ENCODE measurements at places on chromosomes 1 and 21.
A peak's percentile ranks its signal among the peaks of the same experiment; 100 is the strongest.

GRCh38 chr1:32266921-32267591, 16.0 kb downstream of the LCK start:
- no peak for DNase-seq

DNA sequence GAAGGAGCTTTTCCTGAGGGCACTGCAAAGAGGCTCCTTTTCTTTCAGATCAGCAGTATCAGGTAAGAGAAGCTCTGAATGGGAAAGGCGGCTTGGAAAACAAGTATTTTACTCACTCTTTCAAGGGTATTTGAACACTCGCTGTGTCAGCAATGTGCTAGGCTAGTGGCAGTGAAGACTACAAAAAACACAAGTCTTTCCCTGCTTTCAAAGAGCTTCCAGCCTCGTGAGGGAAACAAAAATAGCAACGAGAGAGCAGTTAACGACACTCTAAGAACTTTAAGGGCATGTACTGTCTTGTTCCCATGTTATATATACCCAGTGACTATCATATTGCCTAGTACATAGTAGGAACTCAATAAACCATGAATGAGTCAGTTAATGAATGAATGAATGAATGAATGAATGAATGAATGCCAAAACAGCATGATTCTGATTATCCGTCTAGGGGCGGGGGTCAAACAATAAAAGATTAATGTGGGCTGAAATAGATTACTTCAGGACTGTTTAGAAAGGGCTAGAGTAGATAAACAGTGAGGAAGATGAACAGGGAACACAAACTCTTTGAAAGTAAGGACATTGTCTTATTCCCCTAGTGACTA, 14.2 kb upstream of the MCOLN3 start:
- no peak for DNase-seq

GRCh38 chr1:79105500-79105899, 99.0 kb upstream of the ADGRL4 start:
- DNase-seq: no peak

DNA sequence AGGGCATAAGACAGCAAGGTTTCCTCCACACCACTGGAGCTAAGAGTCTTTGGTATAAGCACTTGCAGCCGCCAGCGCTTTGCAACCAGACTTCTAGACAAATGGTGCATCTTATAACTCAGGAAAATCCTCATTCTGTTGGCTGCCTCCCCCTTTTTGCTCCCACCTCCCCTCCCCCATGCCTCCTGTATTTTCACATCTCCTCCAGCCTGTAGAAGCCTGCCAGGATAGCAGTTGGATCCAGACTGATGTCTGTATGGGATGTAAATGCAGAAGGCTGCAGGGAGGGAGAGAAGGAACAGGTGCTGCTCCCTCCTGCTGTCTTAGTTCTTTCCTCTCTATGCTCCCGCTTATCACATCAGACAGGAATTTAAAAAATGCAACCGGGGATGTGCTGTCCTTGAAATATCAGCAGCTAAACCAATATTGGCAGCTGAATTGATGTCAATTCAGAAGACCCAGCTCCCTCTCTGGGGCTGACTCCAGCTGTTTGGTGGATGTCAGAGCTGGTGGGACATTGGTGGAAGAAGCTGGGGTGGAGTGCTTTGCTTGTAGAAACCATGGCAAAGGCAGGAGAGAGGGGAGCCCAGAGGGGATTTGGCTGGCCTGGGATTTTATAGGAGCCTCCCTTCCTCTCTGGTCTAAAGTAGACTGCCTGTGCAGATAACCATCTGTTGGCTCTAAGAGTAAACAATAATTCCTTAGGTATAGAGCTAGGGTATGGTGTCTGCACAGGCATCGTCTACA, 53.5 kb downstream of the NFASC start:
- no peak for DNase-seq

GRCh38 chr21:31993826-31994825, 121.3 kb downstream of the HUNK start:
- DNase-seq: no peak

DNA sequence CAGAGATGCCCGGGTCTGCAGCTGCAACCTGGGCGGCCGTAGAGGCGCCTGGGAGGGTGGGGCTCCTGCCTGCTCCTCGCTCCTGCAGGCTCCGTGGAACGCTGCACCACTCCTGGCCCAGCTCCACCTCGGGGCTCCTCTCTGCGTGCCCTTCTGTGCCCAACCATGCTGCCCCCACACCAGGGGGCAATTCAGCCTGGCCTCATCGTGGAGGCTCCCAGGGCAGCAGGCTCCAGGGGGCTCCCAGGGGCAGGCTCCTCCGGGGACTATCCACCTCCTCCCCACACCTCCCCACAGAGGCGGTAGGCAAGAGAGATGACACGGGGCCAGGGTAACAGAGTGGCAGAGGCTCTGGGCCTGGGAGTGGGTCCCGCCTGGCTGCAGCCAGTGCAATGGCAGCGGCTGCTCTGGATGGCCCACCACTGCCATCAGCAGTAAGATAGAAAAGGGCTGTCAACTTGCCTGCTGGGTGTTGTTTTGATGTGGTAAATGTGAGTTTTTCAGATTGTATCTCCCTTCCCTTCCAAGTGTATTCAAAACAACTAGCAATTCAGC, 22.4 kb upstream of the LRRC8C start:
- peak; percentile 64 for DNase-seq

Data from activated effector memory CD4-positive, alpha-beta T cell treated with Interleukin-2 at 50 U/mL for 16 hours (primary cell).